ENCODE measurements at places on chromosomes 7 and 10.

- DNase-seq = no peak
These were observed 243.6 kb upstream of the IGFBP3 start for GRCh38 chr7:46164629-46165028.

GRCh38 chr7:132145466-132145865 lies 430.8 kb downstream of the PLXNA4 start:
- DNase-seq = no peak

DNA sequence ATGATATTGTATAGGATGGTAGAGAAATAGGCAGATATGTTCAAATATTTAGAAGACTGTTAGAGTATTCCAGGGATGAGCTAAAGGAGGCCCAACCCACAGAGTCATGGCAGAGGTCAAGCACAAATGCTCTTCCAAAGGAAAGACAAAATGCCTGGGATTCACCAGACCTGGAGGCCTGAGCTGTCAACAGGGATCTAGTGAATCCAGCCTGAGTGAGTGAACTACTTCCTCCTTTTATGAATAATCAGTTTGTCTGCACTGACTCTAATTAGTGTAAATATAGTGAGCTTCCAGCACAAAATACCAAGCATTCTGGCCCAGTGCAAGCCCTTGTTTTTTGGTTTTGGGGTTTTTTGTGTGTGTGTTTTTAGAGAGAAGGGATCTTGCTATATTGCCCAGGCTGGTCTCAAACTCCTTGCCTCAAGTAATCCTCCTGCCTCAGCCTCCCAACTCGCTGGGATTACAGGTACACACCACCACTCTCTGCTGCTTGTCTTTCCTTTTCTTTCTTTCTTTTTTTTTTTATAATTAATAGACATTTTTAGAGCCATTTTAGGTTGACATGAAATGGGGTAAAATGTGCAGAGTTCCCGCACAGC lies 244.4 kb downstream of the SKIDA1 start:
- DNase-seq = no peak

GRCh38 chr7:100678291-100678984 lies 4.9 kb downstream of the GNB2 start:
- DNase-seq = no peak

DNA sequence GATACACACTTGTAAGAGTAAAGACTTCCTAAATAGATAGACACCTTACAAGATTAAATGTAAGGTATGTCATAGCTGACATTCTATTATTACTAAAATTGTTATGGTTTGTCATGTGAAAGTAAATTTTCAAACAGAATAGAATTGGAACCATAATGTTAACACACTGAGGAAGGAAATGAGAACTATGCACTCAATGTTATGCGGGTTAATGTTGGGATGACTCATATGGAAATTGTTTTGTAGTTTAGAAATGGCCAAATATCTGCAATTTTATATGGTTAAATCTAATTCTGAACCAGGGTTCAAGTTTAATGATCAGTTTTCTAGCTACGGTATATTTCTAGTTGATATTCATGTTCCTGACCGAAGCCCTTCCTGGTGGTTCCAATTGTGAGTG lies 214.2 kb upstream of the ADO start:
- no peak for DNase-seq

- DNase-seq = no peak
These were observed 94.2 kb downstream of the CUL2 start for GRCh38 chr10:34995925-34996324.

GRCh38 chr10:124220971-124221355 lies 127.6 kb upstream of the CHST15 start:
- DNase-seq = no peak

GRCh38 chr7:73770002-73770859 lies at the start of gene CLDN3:
CLDN3 (minus strand) TSS chr7:73770270; CDS start chr7:73770049, 221 bp downstream.
- no peak for DNase-seq

- DNase-seq = no peak
These were observed 69.3 kb downstream of the HIPK2 start for GRCh38 chr7:139708541-139708940.

DNA sequence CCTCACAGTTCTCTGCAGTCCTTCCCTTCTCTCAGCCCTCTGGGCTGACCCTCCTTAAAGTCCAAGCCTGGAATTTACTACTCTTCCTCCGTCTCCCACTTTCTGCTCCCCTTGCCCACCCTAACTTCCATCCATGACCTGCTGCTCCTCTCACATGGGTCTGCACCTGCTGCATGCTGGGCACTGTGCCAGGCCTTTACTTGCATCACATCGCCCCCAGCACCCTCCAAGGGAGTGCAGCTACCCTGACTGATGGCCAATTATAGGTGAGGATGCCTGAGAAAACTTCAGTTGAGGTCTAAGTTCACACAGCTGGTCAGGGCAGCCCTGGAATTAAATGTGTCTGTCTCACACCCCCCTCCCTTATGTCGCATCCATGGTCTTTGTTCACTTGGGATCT lies 53.6 kb upstream of the ZPBP start:
- DNase-seq = no peak

DNA sequence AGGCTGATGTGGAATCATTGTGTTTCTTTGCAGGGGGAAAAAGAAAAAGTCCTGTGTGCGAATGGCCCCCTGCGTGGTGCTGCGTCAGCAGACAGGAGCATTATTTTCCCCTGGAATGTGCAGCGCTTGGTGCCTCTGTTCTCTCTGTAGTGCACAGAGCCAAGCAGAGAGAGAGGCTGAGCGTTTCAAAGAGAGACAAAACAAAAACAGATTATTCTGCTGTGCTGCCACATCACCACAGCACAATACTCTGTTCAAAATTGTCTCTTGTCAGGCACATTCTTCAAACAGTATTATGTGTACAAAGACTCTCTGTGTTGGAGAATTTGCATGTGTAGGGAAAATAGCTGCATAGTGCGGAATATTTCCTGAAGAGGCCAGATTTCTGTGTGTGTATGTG lies 609.0 kb downstream of the SDK1 start:
- no peak for DNase-seq

GRCh38 chr10:60332371-60332770 lies 57.3 kb downstream of the ANK3 start:
- no peak for DNase-seq

- no peak for DNase-seq
These were observed 17.7 kb upstream of the WIPI2 start for GRCh38 chr7:5172196-5172775.

GRCh38 chr7:64893401-64893800 lies 9.7 kb upstream of the ZNF273 start:
- no peak for DNase-seq

DNA sequence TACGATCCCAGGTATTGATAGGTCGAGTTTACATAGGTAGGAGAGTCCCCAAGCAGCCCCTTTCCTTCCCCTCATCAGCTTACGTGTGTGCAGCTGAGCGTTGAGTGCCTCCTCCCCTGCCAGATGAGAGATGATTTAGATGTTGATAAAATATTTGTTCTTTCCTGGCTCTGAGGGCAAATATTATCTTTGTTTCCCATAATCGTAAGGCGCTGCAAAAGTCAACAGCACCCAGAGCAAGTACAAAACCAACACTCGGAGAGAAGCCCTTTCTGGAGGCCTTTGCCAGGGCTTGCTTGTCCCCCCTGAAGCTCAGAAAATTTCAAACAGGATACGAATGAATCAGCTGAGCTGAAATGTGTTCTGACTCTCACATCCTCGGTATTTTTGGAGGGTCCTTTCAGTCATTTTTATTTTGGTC lies 683.2 kb downstream of the LRMDA start:
- DNase-seq = no peak

- no peak for DNase-seq
These were observed 10.8 kb downstream of the BNIP3 start for GRCh38 chr10:131970946-131971345.

- DNase-seq = no peak
These were observed 51.3 kb upstream of the TCF7L2 start for GRCh38 chr10:112898540-112899390.

GRCh38 chr10:25257646-25258045 lies 82.8 kb downstream of the GPR158 start:
- DNase-seq = no peak

- peak; percentile 57 for DNase-seq
These were observed 17.9 kb upstream of the TMEM225B start for GRCh38 chr7:99579956-99580777.

DNA sequence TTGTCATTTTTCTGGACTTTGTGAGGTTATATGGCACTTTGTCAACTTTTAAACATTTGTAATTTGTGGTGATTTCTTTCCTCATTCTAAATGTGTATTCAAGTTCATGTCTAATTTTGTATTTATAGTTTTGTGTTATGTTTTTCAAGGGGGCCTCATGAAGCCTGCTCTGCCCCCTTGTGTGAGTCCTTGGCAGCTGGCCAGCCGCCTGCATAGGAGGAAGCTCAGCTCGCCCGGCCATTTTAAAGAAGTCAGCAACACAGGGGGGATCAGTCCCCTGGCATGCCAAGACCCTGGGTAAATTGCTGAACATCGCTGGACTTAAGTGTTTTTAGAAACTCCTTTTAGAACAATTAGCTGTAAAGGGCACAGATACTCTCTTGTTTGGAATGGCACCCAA lies 123.0 kb downstream of the ANLN start:
- DNase-seq = no peak

DNA sequence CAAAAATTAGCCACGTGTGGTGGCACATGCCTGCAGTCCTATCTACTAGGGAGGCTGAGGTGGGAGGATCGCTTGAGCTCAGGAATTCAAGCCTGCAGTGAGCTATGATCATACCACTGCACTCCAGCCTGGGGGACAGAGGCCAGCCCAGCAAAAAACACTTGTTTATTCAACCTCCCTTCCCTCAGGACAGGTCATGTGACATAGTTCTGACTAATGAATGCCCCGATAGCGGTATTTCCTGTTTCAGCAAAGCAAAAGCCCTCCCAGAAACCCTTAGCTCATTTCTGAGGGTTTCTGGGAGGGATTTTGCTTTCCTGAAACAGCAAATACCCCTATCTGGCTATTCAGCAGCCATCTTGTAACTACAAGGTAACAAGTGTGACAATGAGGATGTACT lies 157.1 kb downstream of the GATA3 start:
- DNase-seq = no peak

GRCh38 chr10:98446151-98446660 lies 529 bp downstream of the HPS1 start:
- peak; percentile 16 for DNase-seq

DNA sequence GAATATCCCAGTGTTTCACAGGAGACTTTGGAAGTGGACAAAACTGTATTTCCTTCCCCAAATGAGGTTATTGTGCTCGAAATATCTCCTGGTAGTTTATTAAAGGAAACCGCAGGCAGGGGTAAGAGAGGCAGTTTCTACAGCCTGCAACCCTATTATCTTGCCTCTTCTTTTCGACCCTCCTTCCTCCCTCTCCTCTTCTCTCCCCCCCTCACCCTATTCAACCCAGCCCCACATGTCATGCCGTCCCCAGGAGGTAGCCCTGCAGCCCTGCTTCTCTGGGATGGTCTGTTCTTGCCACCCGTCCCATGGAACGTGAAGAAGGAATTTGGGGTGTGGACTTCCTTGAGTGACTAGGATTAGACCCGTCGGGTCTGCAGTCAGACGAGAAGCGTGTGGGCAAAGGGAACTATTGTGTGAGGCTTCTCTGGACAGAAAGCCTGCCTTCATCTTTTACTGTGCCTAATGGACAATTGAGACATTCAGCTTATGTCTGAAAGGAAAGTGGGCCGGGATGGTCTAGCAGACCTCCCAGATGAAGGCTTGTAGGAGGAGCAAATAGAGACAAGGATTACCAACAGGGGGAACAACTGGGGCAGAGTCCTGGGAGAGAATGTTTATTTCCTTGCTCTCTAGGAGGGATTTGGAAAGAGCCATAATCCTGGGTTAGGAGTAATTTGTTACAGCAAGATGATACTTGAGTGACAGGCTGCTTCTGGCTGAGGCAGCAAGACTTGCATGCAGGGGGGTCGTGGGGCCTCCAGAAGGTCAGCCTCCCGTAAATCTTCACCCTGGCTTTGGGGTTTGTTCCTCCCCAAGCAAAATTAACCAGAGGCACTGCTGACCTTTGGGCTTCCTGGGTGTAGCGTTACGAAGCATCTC lies 77.8 kb downstream of the TCF7L2 start:
- no peak for DNase-seq

DNA sequence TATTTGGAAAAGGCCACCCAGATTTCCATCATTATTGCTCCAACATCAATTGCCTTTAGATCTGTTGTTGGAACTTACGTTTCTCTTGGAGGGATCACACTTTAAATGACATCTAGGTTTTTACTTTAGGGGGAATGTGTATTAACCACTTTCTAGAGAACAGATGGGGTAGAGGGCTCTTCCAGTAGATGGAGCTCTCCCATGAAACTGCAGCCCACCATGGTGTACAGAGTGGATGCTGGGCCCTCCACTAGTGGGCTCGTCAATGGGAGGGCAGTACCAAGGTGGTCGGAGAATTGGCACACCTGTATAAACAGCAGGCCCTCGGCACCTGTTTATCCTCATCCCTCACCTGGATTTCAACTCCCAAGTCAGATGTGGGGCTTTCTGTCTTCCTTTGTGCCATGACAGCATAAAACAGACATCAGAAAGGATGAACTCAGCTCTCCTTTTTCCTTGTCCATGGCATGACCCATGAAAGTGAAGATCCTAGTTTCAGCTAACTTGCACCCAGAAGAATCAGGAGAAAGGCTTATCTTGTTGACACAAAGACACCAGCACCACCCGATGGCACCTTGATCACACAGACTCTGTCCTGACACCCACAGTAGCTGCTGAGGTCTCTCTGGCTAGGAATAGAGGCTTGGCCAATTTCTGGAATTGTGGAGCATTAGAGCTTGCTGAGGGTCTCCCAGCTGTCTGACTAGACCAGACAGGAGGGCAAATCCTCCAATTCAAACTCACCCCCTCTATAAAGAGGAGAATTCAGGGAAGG lies 150.5 kb downstream of the CYP26A1 start:
- no peak for DNase-seq

DNA sequence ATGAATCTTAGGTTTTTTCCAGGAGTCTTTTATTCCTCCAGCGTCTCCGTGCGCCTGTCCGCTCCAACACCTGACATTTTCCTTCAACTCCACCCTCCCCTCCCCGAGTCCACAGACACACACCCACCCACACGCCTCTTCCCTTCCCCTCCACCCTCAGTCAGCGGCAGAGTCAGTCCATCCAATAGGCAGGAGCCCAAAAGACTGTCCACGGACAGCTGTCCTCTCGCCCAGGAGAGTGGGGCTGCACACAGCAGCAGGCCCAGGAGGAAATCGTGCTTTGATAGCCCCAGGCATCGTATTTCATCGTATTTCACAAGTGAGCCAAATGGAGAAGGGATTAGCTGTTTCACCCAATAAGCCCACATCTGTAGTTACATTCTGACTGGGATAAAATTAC lies 285.1 kb downstream of the ZEB1 start:
- no peak for DNase-seq

DNA sequence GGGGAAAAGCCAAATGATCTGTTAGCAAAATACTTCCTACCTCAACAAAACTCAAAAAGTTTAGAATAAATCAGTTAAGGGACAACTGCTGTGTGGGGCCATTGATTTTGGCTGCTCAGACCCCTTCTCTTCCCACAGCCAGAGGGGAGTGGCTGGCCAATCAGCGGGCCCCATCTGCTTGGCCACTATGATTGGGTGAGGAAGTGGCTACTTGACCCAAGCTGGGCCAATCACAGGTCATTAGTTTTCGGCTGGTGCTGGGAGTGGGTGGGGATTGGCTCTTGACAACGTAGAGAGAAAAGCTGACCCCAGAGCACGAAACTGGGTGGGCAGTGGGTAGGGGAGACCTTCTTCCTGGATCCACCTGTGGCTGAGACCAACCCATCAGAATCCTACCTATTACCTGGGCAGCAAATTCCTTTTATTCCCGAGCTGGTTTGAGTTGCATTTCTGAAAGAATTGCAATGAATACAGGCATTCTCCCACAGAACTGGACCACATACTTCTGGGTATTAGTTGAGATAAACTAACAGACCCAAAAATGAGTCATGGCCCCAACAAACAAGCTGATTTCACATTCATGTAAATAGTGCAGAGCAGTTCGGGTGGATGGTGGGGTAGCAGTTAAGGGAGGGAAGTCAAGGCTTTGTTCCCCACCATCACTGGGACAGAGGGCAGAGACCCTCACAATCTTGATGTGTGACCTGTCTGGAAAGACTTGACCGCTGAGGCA lies 35.6 kb upstream of the HMX3 start:
- no peak for DNase-seq
